Anterior cingulate cortex (tissue), 58 donors: ENCODE measurements at places on chromosomes 16 and 17.

DNA sequence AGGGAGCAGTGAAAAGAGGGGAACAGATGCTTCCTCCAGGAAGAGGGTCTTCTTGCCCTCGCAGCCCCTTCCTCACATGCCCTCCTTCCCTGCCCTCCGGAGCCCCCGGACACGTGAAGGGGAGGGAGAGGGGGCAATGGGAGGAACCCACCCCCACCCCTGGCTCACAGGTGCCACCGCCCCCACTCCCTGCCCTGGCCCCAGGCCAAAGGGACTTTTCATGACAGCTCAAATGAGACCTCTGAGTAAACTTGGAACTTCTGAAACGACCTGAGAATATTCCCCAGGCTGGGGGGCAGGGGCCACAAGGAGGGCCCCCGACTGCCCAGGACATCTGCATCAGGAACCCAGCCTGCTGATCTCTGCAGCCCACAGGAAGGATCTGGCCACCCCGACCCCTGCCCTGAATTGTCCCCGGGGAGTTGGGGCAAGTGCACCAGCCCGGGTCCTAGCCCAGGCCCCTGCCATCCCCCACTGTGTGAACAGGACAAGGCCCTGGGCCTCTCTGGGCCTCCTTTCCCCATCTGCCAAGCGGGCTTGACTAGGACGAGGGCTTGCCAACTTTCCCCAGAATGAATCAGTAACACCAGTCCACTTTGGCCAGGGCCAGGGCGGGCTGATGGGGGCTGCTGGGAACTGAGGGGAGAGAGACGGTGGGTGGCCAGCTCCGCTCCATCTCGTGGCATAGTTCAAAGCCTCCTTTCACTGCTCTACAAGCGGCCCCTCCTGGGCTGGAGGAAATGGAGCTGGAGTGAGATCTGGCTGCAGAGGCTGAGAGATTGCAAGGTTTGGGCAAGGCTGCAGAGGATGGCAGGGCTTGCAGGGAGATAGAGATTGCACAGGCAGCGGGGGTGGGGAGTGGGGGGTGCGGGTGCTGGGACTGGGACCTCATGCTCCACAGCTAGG, 3.8 kb downstream of the IL21R start:
- no peak for DNase-seq

DNA sequence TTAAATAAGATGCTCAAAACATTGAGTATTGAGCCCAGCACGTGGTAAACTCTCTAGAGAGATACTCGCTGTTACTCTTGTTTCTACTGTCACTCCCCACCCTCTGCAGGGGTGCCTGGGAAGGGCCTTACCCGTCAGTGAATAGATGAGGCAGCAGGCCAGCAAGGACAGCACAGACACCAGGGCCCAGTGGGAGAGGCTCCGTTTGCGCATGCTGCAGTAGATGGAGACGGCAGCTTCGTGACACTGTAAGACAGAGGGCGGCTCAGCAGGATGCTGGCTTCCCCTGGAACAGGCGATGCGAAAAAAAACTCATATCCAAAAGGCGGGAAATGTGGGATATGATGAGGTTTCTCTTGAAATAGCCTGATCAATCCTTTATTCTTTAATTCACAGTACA, 20.0 kb downstream of the SLC38A8 start:
- DNase-seq, result no peak

DNA sequence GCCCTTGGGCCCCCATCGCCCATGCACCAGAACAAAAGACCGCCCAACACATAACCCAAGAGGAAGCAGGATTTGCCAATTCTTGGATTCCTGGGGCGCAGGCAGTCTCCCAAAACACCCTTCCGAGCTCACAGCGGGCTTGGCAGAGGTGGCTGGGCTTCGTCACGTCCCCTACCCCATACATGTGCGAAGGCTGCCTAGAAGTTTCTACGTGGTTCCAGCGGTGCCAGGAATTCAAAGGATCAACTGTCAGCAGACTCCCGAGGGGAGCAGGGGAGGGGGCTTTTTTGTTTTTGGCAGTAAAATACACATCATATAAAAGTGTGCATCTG, 80.8 kb upstream of the PLCG2 start:
- no peak for DNase-seq

GRCh38 chr17:82154881-82155331, 56.9 kb upstream of the FASN start:
- no peak for DNase-seq

- no peak for DNase-seq
Observed at GRCh38 chr16:55324285-55325079, 479 bp downstream of the IRX6 start.
